ENCODE measurements at places on chromosomes 16 and 17.

DNA sequence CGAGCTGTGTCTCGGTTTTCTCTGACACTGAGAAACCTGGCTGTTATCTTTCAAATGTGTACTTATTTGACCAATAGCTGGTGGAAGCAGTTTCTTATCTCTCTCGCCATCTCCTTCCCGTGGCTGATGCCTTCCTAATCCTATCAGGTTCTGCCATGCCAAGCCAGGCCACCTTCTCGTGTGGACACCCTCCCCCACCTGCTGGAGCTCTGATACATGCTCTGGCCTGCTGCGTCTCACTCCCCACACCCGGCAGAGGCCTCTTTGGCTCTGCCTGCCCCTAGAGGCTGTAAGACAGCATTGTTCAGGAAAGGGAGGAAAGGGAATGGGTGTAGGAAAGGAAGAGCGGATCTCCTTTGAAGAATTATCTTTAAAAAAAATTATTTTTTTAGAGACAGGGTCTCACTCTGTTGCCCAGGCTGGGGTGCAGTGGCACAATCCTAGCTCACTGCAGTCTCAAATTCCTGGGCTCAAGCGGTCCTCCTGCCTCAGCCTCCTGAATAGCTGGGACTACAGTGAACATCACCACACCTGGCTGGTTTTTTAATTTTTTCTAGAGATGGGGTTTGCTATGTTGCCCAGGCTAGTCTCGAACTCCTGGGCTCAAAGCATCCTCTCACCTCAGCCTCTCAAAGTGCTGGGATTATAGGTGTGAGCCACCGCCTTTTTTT lies 7.5 kb upstream of the ARMC5 start:
- DNase-seq: peak; percentile 76

- DNase-seq: no peak
These were observed 42.2 kb upstream of the GSE1 start for GRCh38 chr16:85570735-85571562.

GRCh38 chr16:2208308-2208707 lies 2.4 kb downstream of the BRICD5 start:
- no peak for DNase-seq

- no peak for DNase-seq
These were observed 80.0 kb downstream of the CCDC182 start for GRCh38 chr17:57665128-57665527.

GRCh38 chr16:88352261-88353200 lies 30.2 kb upstream of the ZNF469 start:
- no peak for DNase-seq
